Vagina (tissue), 2 donors: ENCODE measurements at places on chromosomes 2 and 18.
A peak's percentile ranks its signal among the peaks of the same experiment; 100 is the strongest.

DNA sequence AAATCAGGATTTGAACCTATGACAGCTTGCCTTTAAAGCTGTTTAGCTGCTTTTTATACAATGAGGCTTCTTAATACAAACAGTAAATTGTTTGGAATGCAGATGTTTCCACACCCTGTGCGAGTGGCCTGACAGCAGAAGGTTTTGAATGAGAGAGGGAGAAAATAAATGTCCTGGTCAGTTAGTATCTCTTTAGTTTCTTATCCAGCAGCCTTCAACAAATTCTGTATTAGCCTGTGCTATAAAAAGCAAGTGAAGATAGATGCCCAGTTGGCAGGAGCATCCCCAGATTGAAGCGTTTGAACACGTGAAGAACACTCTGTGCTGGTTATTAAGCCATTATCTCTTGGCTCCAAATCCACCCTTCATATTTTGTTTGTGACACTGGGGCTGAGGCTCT lies 70.6 kb downstream of the CERS6 start:
- DNase-seq = no peak

DNA sequence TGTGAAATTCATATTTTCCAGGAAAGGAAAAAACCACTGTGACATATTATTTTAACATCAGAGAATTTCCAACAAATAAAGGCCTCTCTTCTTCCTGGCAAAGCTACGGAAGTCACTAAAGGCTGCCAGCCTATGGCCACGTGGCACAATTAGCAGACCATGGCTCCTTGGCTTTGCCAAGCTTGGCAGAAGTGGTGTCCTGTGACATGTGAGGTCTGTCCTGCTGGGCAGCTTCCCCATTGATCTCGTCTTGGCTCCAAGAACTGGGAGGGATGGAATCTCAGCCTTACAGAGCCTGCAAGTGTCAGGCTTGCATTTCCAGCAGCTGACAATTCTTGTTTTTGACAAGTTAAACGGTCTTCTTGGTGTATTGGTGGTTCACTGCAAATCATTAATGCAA lies 226.9 kb upstream of the THSD7B start:
- no peak for DNase-seq

DNA sequence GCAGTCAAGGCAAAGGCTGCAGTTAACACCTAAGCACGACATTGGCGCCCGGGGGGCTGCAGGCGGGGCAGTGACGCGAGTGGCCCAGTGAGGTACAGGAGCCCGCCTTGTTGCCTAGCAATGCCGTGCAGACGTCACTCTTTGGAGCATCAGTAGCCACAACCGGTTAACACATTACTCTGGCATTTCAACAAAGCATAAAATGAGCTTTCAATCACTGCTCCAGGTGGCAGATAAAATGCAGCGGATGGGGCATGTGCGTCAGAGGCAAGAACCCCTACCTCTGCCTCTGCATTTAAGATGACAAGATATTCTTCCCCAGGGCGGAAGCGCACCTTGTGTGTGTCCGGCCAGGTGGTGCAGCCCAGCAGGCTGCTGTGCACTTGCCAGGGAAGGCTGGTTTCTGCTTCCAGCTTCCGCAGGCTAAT lies 139.4 kb downstream of the MTCL1 start:
- no peak for DNase-seq

DNA sequence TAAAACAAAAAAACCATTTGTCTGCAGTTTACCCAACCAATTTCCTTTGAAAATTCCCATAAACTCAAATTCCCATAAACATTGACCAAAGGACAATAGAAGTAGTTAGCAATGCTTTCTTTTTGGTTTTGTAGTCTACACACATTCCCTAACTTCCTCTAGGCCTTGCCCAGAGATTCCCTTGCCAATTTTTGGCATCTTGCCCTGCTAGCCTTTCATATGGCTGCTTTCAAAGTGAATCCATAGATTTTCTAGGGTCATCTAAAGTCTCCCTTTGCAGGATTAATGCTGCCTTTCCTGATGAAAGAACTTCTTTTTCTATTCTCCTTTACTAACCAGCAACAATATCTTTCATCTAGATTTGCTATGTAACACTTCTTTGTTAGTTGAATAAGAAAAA lies 33.4 kb downstream of the THSD7B start:
- no peak for DNase-seq

DNA sequence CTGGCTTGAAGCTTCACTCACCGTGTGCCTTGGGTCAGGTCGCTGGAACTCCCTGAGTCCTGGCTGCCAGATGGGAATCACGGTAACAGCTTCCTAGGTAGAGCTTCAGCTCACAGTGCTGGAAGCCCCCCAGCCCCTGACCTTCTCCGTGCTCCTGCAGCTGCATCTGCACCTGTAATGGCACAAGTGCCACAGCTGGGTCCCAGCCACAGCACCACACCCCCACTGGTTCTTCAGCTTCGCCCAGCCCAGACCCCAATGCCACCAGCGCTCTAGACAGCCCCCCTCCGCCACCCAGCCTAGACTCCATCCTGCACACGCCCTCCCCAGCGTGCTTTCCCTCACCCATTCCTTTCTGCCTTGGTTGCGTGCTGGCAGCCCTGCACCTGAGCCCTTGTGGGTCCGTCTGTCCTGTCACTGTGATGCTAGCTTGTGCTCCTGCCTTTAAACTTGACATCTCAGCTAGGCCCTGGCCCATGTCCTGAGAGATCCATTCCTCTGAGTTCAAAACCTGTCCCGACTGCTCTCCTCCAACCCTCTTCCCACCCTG lies 7.6 kb upstream of the ESPNL start:
- DNase-seq = no peak

DNA sequence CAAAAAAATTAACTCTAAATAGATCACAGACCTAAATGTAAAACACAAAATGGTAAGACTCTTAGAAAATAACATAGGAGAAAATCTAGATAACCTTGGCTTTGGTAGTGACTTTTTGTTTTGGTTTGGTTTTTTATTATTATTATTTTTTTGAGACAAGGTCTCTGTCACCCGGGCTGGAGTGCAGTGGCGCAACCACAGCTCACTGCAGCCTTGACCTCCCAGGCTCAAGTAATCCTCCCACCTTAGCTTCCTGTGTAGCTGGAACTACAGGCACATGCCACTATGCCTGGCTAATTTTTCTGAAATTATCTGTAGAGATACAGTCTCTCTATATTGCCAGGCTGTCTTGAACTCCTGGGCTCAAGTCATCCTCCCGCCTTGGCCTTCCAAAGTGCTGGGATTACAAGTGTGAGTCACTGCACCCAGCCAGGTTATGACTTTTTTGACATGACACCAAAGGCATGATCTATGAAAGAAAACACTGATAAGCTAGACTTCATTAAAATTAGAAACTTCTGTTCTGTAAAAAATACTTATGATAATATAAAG lies 88.0 kb downstream of the HNRNPLL start:
- peak; percentile 29 for DNase-seq

DNA sequence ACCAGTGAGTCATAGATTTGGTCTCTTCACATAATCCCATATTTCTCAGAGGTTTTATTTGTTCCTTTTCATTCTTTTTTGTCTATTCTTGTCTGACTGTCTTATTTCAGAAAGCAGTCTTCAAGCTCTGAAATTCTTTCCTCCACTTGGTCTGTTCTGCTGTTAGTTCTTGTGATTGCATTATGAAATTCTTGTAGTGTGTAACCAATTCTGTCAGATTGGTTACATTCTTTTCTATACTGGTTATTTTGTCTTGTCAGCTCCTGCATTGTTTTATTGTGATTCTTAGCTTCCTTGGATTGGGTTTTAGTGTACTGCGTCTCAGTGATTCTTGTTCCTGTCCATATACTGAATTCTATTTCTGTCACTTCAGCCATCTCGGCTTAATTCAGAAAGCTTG lies 18.6 kb downstream of the EHBP1 start:
- DNase-seq = no peak

GRCh38 chr2:43225093-43225787 lies 1.2 kb downstream of the ZFP36L2 start:
- no peak for DNase-seq

DNA sequence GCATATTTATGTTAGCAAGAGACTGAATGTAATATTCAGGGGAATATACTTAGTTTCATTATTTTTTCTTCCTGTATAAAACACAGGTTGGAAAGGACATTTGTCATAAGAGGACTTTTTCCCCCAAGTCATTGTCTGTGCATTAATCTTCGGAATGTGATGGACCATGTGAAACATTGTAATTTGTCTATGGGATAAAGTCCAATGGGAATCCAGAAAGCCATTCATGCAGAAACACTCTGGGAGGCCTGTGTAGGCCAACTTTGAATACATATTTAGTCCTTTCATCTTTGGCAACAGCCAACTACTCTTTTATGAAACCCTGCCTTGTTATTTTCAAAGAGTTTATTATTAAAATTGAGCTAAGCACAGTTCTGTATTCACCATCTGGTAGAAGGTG lies 386.4 kb downstream of the PIK3C3 start:
- no peak for DNase-seq
